ELR (cell line): ENCODE measurements at places on chromosomes 3 and 15.

DNA sequence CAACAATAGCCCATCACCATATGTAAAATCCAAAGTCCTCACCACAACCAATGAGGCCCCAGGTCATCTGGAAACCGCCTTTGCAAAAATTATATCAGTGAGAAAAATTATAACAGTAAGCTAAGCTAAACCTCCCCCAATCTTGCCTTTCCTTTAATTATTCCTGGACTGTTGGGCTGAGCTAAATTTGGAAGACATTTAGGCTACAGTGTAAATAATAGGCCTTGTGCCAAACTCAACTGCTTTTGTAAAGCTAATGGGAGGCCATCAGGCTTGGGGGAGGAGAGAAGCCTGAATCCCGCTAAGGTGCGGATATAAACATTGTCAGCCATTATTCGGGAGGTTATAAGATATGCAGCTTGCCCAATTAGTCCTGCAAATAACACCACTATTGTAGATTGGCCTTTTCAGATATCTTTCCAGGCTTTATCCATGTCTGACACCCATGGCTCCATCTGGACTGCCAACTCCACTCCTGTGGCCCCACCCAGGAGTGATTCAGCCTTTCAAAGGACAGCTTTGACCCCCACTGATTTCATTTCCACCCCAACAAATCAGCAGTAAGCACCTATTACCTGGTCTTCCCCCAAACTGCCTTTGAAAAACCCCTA, 53.0 kb upstream of the CA12 start:
- no peak for DNase-seq

DNA sequence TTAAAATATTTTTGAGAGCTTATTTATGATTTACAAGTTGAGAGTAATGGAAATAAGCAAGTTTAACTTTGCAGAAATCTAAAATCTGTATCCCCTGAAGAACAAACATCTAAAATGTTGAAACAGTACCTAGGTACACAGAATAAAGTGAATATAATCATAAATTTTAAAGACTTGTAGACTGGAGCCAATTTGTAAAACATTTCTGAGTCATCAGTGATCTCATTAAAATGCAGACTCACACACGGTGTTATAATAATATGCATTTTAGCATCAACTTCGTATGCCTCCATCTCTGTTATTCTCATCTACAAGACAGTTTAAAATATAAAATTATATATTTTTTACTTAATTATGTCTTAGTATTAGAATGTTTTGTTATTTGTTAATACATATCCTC, 399.5 kb upstream of the GOLIM4 start:
- no peak for DNase-seq

DNA sequence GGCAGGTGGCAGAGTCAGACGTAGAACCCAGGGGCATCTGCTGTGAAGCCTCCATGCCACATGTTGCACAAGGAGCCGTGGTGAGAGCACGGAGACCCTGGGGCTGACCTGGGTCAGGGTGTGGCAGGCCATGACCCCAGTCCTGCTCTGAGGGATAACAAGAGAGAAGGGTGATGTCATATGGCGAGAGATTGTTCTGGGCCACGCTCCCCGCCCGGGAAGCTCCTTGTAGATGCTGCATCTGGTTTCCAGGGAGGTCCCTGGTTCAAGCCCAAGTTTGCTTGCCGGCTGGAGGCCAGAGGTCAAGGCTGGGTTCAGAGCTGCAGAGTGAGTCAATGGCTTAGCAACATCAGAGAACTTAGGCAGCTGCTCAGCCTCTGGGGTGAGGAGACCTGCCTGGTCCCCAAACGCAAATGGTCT, 17.3 kb downstream of the FGD5 start:
- no peak for DNase-seq

GRCh38 chr3:156630081-156630772, 44.2 kb upstream of the TIPARP start:
- DNase-seq = peak; percentile 57

GRCh38 chr15:91603384-91604080, 250.0 kb upstream of the SLCO3A1 start:
- DNase-seq = no peak

DNA sequence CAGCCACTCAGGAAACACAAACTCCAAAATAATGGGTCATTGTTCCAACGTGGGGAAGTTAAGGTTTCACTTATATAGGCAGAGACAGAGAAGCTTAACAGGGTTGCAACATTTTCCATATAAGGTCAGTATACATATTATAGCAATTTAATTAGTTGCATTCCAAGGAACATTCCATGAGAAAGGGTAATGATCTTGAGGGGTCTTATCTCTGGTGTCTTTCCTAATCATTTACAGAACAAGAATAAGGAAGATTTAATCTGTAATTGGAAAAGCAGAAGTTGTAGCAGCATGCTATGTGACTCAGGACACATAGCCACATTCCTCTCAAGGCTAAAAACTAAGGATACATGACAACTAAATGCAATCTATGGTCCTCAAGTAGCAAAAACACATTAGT, 4.9 kb downstream of the MNS1 start:
- DNase-seq = no peak

DNA sequence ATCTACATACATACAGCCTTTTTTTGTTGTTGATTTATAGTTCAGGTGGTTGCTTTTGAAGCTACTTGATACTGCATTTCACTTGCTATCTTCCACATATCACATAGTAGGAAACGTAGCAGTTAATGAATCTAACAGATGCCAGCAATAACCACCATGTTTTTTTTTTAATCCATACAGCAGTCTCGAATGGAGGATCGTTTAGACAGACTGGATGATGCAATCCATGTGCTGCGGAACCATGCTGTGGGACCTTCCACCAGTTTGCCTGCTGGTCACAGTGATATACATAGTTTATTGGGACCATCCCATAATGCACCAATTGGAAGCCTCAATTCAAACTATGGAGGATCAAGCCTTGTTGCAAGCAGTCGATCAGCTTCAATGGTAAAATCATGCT, 123.2 kb upstream of the CGNL1 start:
- no peak for DNase-seq

GRCh38 chr3:58679446-58679845, 12.9 kb upstream of the FAM3D start:
- no peak for DNase-seq

DNA sequence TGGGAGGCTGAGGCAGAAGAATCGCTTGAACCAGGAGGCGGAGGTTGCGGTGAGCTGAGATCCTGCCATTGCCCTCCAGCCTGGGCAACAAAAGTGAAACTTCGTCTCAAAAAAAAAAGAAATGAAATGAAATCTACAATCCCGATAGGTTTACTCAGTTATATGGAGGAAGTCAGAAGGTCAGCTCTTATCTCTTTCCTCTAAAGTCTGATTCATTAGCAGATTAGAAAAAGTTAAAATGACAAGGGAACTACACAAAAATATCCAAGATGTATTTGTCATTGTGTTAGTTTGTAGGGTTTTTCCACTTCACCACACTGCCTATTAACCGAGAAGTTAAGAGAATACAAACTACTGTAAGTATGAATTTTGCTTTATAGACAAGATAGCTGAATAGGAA, 420.6 kb downstream of the SHQ1 start:
- no peak for DNase-seq

GRCh38 chr15:59521443-59521842, 83.5 kb downstream of the FAM81A start:
- DNase-seq = no peak

GRCh38 chr15:89575656-89576416, 567 bp downstream of the TICRR start:
- peak; percentile 36 for DNase-seq

DNA sequence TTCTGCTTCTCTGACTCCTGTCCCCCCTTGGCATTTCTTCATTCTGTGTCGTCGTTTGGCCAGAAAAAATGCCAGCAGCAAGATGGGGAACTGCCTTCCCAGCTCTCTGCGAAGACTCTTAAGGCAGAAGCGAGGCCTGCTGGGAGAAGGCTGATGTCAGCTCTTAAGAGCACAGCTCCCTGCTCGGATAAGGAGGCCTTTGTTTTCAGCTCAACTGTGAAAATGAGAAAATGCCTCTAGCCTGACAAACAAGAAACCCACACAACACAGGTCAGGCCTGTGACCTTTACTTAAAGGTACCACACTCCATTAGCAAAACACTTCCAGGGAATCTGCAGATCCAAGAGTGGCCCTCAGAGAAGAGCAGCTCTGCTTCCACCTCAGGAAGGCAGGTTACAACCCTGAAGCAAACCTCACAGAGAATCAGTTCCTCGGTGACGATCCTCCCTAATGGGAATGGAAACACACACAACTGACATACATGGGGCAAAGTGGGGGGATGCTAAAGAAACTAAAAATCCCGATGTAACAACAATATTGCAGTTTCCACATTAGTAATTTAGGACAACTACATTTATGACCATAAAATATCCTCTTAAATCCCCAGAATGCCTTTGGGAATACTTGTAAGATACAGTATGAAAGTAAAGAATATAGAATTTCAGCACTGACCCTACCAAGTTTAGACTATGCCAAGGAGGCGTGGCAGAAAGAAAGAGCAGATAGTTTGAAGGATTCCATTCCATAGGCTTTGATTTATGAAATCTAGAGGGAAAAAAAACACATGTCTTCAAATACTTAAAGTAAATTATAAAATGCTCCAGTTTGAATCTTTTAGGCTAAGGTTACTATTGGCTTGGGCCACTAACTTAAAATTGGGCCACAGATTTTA, 52.1 kb downstream of the VGLL4 start:
- DNase-seq = peak; percentile 90

GRCh38 chr3:65749066-65749465, 289.7 kb downstream of the MAGI1 start:
- DNase-seq = no peak

DNA sequence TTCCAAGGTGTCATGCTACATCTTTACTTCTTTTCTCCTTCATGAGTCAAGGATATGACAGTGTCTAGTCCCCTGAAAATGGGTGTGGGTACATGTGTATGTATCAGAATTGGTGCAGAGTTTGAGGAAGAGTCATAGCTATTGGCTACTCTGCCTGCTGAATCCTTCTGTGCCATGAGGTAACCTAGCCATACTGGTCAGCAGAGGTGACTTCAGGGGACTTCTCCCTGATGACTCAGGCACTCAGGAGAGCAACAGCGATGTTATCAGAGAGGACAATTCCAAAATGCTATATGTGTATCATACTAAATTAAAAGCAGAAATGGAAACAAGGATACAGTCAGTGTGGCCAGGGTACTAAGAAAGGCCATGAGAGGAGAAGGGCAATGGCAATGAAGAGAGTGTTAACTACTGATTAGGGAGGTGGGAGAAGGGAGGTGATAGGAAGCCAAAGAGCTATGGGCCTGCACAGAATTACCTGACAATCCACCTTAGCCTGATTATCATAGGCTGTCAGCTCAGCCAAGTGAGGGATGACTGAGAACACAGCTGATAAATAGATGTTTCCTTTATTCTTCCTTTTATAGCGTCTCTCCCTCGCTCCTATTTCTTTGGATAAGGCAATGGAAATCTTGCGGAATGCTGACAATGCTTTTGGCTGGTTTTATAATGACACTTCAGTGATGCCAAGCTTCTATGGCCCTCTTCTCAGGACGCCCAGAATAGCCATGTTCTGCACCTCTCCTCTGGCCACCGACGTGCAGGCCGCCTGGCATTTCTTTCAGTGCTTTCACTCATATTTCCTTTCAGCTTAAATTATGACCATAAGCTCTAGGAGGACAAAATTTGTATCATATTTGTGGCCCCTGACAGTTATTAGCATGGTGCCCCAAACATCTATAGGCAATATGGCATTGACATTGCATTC, 90.6 kb downstream of the FGF12 start:
- no peak for DNase-seq

DNA sequence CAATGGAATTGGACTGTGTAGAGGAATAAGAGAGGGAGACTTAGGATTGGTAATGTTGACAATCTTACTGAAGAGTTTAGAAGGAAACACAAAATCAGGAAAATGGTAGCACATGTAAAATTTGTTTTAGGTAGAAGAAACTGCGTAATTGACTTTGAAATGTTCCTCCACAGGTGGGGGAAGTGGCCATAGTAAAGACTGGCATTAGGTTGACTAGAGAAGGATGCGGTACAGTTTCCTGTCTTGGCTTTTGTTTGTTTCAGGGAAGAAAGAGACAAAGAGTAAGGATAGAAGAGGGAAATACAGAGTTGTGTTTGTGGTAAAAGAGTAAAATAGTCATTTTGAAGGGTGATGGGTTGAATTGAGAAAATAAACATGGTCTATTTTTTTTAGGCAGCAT, 253.6 kb upstream of the ZNF717 start:
- no peak for DNase-seq

DNA sequence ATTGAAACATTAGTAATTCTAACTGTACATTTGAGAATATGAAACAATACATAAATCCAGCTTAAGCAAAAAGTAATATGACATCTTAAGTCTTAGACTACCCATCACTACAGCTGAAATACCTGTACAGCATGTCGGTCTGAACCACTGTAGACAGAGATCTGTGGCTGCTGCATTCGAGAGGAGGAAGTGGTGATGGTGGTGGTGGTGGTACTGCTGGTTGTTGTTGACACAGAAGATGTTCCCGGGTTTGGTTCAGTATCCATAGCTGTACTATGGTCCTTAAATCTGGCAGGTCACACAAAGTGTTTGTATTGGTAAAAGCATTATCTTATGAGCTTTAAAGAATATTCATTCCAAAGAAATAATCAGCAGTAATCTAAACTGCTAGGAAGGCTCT, 2.9 kb downstream of the PHC3 start:
- DNase-seq = no peak

DNA sequence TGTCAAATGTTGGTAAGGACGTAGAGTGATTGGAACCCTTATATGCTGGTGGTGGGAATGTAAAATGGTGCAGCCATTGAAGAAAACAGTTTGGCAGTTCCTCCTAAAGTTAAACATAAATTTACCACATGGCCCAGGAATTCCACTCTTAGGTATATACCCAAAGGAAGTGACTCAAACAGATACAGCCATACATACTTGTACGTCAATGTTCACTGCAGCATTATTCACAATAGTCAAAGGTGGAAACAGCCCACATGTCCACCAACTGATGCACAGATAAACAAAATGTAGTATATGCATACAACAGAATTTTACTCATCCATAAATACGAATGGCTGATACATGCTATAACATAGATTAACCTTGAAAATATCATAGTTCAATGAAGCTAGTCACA, 13.2 kb downstream of the CLASP2 start:
- peak; percentile 69 for DNase-seq
